ENCODE measurements at places on chromosomes 1 and 21. TPM values are rescaled to one million over a fixed set of nuclear protein-coding genes. Genes with fewer than 3 reads are reported as not detected.

DNA sequence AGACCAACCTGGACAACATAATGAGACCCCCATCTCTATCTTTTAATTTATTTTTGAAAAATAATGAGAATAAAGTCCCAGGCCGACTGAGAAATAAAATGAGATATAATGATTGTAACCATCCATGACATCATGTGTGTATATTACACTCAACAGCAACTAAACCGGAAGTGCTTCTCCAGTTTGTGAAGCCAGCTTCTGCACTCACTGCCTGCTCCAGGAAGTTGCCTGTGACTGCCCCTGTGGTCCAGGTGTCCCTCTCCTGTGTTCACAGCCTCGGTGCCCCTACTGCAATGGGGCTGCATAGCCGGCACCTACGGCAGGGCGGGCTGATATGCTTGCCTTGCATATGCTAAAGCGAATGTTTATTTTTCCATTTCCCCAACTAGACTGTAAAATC lies 68.3 kb downstream of the SSBP3 start:
- DNase-seq = no peak

DNA sequence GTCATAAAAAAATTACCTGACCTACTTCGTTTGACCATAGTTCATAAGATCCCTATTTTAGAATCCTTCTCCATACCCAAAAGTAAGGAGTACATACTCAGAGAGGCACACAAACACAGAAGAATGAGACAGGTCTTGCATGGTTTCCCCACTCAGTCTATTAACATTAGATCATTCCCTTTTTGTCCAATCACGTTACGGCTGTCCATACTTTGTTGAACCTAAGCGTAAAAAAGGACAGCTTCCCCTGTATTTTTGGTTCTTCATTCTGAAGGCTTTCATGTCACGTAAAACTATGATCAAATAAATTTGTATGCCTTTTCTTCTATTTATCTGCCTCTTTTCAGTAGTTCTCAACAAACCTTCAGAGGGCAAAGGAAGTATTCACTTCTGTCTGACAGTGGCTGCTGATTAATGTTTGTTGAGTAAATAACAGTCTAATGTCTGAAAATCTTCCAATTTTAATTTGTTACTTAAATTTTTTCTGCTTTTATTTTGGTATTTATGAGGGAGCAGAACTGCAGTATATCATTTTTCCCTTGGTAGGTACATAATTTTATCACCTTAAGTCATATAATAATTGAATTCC lies 16.4 kb downstream of the PKN2 start:
- no peak for DNase-seq

- no peak for DNase-seq
Measured at GRCh38 chr1:234979296-234980279, 149.0 kb downstream of the TOMM20 start.

The SPATA17 gene
- 1.6 TPM for total RNA-seq

- no peak for DNase-seq
Measured at GRCh38 chr1:4309676-4310320, 344.6 kb upstream of the AJAP1 start.

GRCh38 chr1:21956720-21957552 lies 19.8 kb upstream of the HSPG2 start:
- DNase-seq = peak; percentile 45

The KIAA0040 gene
- total RNA-seq = 5.0 TPM

The PTPN14 gene
- 154 TPM for total RNA-seq

GRCh38 chr1:168786476-168787330 lies 57.7 kb upstream of the DPT start:
- peak; percentile 39 for DNase-seq

GRCh38 chr1:214331180-214331579 lies 50.2 kb downstream of the SMYD2 start:
- no peak for DNase-seq

DNA sequence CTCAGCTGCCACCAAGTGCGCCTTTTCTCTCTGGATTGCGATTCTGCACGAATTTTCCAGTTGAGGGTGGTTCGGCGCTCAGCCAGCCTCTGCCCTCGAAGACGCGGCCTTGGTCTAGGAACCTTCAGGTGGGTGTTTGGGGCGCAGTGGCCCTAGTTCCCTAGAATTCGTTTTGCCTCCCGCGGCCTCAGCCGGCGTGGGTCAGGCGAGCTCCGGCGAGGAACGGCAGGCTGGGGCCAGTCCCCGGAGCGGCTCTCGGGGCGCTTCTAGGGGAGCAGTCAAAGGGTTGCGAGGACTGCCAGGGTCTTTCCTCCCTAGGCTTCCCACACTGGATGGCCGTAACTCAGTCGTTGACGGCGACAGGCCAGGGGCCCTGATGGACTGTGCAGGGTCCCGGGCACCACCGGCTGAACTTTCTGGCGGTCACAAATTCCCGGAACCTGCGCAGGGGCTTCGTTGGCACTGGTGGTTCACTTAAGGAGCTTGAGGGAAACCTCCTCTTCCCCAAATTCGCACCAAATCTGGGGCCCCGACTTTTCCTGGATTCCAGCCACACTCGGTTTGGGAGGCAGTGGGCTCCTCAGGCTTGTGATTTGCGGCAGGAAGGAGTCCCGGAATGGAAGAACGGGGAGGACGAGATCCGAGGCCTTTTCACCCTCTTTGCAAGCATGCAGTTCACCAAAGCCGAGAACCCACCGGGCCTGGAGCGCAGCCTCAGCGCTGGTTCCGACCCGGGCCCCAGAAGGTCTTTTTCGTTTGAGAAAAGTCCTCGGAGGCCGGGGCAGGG lies 1.2 kb downstream of the DMBX1 start:
- no peak for DNase-seq

DNA sequence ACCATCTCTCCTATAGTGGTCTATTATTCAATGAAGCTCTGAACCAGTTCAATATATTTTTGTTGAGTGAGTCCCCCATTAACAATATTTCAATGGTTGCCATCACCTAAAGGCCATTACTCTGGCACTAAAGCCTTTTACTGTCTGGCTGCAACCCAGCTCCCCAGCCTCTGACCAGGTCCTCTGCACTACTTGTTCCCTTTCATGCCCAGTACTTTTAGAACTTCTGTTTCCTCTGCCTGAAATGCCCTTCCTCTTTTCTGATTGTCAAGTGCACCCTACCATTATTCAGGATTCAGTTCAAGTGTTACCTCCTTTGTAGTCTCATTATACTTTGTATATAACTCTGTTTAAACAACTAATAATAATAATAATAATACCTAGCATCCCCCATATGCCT lies 30.4 kb upstream of the ZFYVE9 start:
- no peak for DNase-seq

DNA sequence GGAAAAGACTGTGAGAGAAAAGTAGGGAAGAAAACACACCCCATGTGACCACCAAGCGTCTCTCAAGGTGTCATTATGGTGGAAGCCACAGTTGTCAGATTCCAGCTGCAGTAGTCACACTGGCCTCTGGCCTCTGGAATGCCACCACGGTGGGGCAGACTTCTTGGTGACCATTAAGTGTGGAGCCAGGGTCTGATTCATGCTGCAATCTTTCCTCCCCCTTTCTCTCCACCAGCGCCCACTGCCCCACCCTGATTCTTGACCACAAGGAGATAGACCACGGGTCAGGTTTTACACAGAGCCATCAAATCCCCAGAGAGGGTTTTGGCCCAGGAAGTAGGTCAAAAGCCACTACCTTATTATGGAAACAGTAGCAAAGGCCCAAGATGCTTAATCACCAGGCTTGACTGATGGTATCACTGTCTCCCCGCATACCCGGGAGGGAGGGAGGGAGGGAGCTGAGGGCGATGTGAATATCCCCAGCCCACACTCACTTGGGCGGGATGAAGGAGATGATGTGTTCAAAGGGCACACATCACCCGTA lies 52.7 kb upstream of the GRHL3 start:
- peak; percentile 96 for DNase-seq

DNA sequence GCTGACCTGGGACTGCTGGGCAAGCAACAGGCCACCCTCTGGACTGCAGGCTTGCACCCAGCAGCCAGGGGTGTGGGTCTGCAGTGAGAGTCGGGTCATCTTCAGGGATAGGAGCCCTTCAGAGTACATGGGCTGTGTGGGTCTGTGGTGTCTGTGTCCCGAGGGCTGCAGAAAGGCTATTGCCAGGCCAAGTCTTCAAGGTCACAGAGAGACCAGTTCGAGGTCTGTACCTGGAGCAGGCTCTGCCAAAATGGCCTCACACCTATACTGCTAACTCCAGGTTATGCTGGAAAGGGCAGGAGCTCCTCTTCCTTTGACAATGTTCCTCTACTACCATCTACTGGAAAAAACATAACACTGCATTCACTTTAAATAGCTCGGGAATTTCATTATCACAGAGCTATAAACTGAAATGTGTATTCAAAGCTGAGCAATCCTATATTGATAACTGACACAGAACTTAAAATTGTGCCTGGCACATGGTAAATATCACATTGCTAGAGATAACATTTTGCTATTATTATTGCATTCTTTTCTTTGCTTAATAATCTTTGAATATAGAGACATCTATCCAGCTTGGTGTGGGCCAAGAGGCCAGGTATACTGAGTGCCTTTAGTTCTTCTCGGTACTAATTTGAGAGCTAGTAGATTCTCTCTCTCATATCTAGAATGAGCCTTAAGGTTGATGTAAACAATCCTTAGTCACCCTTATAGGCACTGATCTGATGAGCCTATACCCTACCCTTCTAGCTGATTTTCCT lies 6.9 kb upstream of the DNAH14 start:
- peak; percentile 18 for DNase-seq

GRCh38 chr21:44566403-44566802 lies 7.1 kb upstream of the KRTAP10-4 start:
- no peak for DNase-seq

DNA sequence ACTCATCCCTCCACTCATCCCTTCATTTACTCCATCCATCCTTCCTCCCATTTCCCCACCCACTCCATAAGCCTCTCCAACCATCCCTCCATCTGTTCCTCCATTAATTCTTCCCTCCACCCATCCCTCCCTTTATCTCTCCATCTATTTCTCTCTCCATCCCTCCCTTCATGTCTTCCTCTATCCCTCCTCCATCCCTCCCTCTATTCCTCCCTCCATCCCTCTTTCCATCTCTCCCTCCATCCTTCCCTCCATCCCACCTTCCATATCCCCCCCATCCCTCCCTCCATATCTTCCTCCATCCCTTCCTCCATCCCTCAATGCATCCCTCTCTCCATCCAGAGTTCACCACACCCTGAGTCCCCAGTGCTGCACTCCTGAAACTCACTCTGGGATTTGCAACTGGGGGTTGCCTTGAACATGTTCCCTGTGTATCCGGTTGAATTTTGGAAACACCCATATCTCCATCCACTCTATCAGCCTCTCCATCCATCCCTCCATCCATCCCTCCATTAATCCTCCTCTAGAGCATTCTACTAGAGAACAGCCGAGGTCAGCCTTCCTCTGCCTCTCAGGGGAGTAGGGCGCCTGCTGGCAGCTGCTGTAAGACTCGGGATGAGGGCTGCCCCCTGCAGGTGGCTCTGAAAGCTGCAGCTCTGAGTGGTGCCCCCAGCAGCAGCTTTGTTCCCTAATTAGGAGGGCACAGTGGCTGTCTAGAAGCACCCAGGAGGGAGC lies 39.4 kb downstream of the ABCG1 start:
- no peak for DNase-seq

The C1orf21 gene
- total RNA-seq = 15.1 TPM

The ZMYND12 gene
- 0.23 TPM for total RNA-seq

Measured in astrocyte (in vitro differentiated cells and primary cell).